Left renal pelvis (tissue), 4 donors: ENCODE measurements at places on chromosomes 1 and 21.

DNA sequence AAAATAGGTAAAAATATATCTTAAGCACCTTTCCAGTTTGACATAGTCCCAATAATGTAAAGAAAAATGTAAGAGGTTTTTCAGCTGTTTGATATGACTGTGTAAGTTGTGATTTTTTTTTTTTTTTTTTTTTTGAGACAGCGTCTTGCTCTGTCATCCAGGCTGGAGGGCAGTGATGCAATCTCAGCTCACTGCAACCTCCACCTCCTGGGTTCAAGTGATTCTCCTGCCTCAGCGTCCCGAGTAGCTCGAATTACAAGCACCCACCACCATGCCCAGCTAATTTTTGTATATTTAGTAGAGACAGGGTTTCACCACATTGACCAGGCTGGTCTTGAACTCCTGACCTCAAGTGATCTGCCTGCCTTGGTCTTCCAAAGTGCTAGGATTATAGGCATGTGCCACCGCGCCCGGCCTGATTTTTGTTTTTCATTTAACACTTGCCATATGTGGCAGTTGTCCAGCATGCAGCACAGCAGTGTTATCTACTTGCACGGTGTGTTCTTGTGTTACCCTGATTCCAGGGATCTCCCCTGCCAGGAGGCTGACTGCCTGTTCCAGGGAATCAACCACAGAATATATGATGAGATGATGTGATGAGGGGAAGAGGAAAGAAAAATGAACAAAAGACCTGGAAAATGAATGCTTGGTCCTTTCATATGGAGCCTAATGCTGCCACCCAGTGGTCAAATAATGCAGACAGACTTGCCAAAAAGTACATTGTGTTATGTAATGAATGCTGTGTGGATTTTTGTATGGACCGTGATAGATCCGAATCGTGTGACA, 79.0 kb downstream of the RAVER2 start:
- DNase-seq = peak; percentile 73

DNA sequence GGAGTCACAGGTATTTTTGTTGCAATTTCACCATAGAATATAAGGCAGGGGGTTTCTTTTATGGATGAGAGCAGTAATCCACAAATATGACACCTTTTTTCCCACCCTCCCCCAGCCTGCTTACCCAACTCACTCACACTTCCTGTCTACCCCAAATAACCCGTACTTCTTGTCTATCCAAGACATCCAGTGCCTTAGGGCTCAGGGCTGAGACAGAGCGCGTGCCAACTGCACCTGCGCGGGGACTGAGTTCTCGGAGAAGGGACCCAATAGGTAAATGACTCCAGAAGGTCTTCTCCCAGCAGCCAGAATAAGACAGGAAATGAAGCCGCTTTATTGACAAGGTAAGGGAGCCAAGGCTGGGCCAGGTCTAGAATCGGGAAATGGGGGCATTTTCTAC, 369.1 kb downstream of the SIPA1L2 start:
- DNase-seq = no peak

DNA sequence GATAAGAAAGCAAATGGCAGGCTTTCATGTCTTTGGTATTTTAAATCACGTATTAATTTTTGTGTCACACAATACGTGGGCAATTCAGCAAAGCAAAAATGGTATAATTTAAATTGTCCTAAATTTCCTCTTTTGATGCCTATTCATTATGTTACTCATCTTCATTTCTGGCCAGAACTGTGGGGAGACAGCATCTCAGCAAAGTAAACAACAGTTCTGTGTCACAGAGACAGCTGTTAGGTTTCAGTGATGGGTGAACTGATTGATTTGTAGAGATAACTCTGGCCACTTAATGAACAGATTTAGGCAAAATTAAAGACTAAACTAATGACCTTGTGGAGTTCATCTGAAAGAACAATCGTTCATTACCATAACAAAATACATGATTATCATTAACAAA, 49.2 kb downstream of the FH start:
- DNase-seq = no peak

DNA sequence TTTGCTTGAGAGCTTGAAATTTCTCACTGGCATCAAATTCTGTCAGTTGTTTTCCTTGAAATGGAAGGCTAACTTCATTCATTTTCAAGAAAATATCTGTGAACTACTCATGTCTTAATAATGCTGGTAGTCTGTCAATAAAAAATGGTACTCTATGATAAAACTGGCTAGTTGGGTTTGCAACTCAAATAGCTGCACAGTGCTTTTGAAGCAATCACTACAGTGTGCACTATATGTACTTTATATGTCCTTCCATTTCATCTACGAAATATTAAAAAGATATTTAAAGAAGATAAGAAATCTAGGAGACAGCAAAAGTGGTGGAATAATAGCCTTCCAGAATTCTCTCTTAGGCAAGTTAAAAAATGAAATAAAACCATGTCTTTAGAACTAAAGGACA, 39.9 kb upstream of the ZNHIT6 start:
- no peak for DNase-seq

GRCh38 chr1:177571076-177571475, 398.8 kb downstream of the SEC16B start:
- no peak for DNase-seq

GRCh38 chr1:47459253-47459788, 21.5 kb downstream of the FOXD2 start:
- no peak for DNase-seq

GRCh38 chr1:93330196-93330595, 15.5 kb upstream of the DR1 start:
- no peak for DNase-seq

GRCh38 chr1:23559136-23559984, at the start of gene ID3:
Gene ID3, minus strand, starts transcription at chr1:23559501. Its CDS starts 75 bp downstream, at chr1:23559426.
- peak; percentile 95 for DNase-seq

GRCh38 chr1:204102029-204102611, 29.2 kb downstream of the SOX13 start:
- DNase-seq = no peak

GRCh38 chr1:67705735-67706453, 20.9 kb downstream of the GADD45A start:
- DNase-seq = no peak

DNA sequence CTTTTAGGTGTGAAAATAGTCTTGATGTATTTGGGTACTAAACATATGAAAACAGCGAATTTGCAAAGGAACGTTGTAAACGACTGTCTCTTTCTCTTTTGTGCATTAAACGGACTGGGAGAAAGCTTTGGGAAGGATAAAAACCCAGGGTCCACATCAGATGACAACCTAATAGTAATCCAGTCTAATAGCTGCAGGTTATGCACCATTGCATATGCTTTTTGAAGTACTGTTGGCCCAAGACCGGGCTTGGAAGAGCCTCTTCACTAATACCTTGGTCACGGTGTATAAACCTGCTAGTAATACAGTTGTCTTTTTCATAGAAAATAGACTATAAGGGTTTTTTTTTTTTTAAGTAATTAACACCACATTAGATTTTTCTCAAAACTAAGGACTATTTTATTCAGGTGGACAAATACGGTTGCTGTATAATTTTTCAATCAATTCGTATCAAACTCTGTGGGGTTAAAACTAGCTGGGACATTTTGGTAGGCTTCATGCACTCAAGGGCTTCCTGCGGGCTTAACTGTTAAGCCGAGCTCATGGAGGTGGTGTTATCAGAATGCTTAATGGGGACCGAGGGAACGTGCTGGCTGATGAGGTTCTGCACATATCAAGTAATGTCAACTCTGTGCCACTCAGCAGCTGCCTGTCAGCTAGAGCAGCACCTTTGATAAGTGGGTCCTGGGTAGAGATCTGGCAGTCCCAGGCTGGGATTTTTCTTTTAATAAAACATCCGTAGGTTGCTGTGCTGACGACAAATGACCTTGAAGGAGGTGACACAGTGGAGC, 2.1 kb downstream of the RYR2 start:
- DNase-seq = no peak

DNA sequence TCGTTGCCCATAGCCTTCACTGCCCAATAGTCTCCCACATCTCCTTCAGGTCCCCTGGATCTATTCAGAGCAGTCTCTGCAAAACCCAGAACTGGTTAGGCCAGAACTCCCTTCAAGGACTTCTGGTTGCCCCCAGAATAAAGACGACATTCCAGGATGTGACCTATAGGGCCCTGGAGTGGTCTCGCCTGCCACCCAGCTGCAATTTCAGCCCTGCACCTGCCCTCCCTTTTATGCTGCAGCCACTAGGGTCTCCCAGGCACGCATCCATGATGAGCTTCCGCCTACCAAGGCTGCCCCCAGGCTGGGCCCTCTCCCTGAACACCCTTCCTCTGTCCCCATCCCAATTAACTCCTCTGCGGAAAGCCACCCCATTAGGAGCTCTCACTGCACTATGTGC, 7.2 kb upstream of the TSPEAR start:
- no peak for DNase-seq

- no peak for DNase-seq
Observed at GRCh38 chr21:42515708-42516502, 2.3 kb downstream of the SLC37A1 start.

DNA sequence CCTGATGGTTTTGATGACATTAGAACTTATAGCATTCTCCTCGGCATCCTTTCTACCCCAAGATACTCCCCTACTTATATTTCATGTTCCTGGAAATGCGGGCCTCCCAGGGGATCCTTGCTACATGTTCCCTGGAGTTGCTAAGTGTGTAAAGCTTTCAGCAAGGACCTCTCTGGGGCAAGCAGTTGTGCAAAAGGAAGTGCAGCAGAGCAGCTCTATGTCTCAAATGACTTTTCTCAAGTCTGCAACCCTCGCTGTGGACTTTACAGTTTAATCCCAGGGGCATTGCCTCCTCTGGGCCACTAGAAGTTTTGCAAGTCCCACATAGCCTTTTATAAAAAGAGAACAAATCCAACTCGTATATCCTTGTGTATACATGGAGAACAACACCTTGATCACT, 20.8 kb upstream of the MNDA start:
- DNase-seq = no peak

GRCh38 chr1:14866911-14867612, 268.6 kb downstream of the KAZN start:
- no peak for DNase-seq

DNA sequence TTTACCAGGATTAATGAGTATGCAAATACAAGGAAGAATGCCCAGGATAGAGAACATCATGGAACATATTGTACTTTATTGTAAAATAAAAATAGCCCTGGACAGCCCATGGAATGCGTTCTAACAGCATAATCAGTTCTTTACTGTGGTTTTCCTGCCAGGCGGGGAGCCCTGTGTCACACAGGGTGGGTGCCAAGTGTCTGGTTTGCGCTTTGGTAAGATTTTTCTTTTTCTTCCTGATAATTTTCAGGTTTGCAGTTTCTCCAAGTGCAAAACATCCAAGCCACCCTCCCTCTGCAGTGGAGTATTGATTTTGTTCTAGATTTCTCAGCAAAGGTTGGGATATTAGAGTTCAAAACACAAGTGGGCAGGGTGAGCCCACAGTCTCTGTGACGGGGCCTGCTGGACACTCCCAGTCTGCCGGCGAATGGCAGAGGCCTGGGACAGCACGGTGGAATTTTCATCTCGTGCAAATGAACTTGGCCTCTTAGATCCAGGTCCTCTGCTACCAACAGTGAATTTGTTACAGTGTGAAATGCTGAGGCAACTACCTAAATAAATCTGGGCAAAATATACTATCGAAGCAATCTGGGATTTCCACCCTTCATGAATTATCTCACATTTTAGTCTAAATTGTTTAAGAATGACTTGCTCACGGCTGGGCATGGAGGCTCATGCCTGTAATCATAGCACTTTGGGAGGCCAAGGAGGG, 15.6 kb upstream of the KCNJ15 start:
- no peak for DNase-seq

GRCh38 chr1:151680391-151680790, 36.2 kb downstream of the CELF3 start:
- no peak for DNase-seq

GRCh38 chr1:27233667-27234048, 774 bp upstream of the WDTC1 start:
- no peak for DNase-seq

GRCh38 chr1:168341483-168341975, 60.9 kb downstream of the TBX19 start:
- DNase-seq = no peak

- DNase-seq = no peak
Observed at GRCh38 chr1:119662034-119662437, 14.0 kb upstream of the ZNF697 start.

GRCh38 chr1:220711056-220711809, 21.1 kb downstream of the C1orf115 start:
- no peak for DNase-seq

GRCh38 chr1:116379057-116379630, 6.1 kb downstream of the ATP1A1 start:
- DNase-seq = no peak

DNA sequence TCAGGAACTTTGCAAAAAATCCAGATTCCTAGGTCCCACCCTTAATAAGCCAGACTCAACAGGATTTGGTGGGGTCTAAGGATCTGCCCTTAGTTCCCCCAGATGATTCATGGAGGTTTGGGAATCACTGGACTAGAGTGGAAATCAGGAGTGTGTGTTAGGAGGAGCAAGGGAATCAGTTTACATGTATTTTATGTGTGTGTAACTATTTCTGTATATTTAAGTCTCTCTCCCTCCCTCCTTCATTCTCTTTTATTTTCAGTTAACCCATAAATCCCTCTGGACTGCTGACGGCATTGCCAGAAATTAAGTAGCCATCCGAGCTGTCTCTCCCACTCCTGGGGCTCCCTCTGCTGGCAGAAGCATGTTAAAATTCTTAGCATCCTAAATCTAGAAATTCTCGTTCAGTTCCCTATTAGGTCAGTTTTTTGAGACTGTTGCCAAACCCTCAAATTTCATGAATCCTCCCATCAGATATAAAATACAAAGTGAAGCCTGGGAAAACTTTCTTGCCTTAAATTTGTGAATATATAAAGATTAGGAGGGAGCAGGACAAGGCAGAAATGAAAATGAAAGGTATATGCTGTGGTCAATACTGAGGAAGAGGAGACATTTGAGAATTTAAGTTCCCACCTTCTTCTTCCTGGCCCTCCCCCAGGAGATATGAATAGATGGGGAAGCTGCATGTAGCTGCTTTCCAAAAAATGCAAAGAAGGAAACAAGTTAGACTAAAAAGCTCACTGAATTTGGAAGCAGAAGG, 11.7 kb upstream of the HSD11B1 start:
- DNase-seq = peak; percentile 46

- DNase-seq = no peak
Observed at GRCh38 chr1:53585129-53585528, 125.9 kb downstream of the DMRTB1 start.

DNA sequence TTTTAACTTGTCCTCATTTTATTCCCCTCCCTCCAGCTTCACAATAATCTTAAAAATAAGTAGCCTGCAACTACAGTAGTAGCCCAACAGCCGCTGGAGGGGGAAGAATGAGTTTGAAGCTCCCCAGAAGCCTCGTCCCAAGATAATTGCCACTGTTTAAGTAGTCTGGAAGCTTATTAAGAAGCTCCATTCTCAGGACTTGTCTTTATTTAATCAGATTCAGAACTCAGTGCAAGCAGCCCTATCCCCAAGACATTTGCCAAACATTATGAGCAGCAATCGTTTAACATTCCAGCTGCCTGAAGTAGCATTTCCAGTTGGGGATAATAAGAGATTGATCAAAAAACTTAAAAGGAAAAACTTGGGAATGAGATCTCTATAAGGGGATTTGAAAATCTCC, 106.0 kb downstream of the URB2 start:
- DNase-seq = no peak

- no peak for DNase-seq
Observed at GRCh38 chr1:73783352-73783751, 414.6 kb downstream of the LRRIQ3 start.
